ENCODE measurements at places on chromosomes 2 and 18.

- DNase-seq: no peak
Measured at GRCh38 chr2:72636210-72636609, 189.6 kb downstream of the EXOC6B start.

DNA sequence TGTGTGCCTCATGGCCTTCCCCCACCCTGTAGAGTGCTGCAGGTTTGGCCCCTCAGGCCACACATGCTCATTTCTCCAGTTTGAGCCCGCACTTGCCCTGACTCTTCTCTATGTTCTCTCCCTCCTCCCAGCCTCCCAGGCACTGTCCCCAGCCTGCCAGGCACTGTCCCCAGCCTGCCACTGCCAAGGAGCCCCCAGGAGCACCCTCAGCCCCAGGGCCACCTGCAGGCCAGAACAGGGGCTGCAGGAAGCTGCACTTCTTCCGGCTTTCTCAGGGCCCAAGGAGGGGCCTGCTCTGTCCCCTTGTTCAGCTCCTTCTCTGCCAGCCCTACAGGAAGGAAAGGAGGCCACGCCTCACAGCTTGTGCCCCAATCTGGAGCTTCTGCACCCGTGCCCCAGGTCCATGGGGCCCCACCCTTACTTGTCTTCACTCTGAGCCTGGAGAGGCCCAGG is 31.6 kb downstream of the CYP26B1 start:
- no peak for DNase-seq

DNA sequence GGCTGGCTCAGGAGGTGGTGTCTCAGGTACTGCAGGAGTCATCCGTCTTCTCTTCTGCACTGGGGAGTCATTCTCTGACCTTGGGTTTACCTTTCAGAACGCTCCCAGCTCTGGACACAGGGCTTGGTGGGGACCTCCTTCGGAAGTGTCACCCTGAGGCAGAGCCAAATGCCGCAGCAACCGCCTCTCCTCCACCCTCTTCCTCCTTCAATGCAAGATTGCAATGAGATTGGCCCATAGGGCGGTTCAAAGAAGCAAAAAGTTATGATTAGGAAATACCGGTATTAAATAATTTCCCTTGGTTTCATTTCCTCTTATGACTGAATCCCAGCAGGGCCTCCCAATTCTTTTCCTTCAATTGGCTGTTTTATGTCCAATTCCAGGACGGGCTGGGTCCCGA is 178.8 kb downstream of the ACKR3 start:
- DNase-seq: no peak

DNA sequence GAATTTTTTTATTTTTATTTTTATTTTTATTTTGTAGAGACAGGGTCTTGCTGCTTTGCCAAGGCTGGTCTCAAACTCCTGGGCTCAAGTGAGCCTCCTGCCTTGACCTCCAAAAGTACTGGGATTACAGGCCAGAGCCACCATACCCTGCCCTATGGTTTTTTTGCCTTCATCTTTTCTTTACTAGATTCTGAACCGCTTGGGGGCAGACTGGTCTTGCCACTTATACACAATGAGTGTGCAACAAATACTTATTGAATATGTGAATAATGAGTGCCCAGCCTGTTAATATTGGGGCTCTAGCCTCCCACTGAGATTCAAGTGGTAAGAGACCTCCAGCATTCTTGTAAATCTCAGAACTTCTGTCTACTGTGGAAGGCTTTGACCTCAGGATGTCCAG is 3.9 kb downstream of the NCK2 start:
- DNase-seq: no peak

GRCh38 chr2:201460532-201460931 is 9.0 kb downstream of the STRADB start:
- no peak for DNase-seq

GRCh38 chr2:18552351-18553077 is 7.9 kb downstream of the RDH14 start:
- DNase-seq: no peak

DNA sequence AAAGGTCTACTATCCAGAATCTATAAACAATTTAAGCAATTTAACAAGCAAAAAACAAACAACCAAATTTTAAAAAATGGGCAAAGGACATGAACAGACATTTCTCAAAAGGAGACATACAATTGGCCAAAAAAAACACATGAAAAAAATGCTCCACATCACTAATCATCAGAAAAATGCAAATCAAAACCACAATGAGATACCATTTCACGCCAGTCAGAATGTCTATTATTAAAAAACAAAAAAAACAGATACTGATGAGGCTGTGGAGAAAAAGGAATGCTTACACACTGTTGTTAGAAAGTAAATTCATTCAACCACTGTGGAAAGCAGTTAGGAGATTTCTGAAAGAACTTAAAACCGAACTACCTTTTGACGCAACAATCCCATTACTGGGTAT is 66.4 kb upstream of the SESTD1 start:
- DNase-seq: no peak

DNA sequence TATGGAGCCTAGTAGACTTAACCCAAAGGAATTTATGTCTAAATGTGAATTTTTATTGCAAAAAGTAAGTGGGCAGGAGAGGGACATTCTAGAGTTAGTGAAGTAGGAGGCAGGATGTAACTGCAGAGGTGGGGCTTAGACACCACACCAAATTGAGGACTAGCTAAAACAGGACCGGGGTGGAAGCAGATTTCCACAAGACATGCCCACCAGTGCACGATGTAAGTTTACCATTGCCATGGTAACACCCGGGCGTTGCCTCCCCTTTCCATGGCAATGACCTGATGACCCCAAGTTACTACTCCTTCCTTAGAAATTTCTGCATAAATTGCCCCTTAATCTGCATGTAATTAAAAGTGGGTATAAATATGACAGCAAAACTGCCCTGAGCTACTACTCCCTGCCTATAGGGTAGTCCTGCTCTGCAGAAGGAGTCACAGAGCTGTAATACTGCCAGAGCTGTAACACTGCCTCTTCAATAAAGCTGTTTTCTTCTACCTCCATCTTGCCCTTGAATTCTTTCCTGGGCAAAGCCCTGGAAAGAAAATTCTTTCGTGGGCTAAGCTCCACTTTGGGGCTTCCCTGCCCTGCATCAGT is 509.7 kb downstream of the ERBB4 start:
- no peak for DNase-seq

DNA sequence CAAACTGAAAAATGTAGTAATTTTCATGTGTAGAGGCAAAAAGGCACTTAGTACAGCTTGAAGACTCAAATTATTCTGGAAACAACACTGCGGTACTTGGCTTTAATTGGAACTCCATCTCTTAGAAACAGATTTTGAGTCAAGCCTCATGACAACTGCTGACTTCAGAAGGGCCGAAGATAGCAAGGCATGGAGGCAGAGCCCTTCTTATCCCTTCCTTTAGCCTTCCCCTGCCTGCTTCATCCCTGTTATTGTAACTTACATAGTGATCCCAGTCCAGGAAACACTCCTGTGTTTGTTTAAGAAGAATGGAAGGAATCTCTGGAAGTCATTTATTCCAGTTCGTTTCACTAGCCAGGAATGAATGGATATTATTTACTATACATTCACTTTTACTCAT is 110.9 kb upstream of the FAM98A start:
- no peak for DNase-seq

- peak; percentile 21 for DNase-seq
Measured at GRCh38 chr2:31138037-31138962, at the start of gene GALNT14. Gene GALNT14, minus strand, starts transcription at chr2:31138440. Its CDS starts 354 bp downstream, at chr2:31138086.

DNA sequence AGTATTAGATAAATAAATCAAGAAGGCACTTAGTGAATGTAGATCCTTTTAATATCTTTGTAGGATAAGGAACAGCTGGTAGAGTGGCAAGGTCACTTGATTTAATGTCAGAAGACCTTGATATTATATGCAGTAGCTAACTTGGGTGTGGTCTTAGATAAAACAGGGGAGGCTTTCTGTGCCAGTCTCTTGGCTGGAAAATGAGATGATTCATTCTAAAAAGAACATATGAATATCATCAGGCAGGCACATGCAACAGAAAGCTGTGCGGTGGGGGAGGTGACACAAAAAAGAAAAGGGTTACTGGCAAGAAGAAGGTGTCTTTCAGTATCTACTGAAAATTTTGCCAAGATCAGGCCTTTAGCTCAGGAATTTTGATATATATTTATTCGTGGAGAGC is 931.7 kb upstream of the CELF4 start:
- no peak for DNase-seq

GRCh38 chr2:99708231-99708630 is 218.4 kb upstream of the REV1 start:
- no peak for DNase-seq

- DNase-seq: no peak
Measured at GRCh38 chr2:23042216-23042906, 342.6 kb upstream of the KLHL29 start.

DNA sequence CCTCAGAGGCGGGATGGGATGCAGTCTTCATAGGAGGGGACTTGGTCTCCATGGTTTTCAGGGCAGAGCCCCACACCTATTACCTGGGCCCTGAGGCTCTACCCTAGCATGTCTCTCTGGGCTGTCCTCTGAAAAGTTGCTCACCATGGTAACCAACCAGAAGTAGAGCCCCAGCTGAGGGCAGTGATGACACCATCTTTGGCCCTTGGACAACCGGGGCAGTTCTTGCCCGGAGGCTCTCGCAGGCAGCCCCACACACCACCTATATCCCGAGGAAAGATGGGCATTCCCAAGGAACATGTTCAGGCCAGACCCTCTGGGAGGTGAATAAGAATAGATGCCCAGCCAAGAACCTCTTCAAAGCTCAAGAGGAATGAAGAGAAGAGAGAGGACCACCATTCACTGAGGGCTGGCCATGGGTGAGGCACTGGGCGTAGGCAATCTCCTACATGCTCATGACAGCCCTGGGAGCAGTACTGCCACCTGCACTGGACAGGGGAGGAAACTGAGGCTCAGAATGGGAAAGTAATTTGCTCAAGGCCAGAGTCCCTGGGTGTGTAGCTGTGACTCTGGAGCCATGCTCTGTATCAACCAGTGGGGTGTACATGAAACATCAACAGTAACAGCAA is 72.5 kb downstream of the HS1BP3 start:
- DNase-seq: no peak

DNA sequence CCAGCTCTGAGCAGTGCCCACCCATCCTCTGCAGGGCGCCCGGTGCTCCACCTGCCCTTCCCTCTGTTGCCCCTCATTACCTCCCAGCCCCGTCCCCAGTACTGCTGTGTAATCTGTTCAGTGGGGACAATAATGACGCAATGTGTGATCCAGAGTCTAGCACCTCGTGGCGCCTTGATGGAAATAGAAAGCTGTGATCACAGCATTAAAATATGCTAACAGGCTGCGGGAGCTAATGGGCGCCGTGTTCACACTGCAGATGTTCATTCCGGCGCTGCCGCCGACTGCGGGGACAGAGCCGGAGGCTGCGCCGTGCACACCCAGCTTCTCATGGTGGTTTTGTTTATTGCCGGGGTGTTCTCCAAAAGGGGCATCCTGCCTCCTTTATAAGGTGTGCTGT is 235.2 kb downstream of the LDLRAD4 start:
- no peak for DNase-seq

DNA sequence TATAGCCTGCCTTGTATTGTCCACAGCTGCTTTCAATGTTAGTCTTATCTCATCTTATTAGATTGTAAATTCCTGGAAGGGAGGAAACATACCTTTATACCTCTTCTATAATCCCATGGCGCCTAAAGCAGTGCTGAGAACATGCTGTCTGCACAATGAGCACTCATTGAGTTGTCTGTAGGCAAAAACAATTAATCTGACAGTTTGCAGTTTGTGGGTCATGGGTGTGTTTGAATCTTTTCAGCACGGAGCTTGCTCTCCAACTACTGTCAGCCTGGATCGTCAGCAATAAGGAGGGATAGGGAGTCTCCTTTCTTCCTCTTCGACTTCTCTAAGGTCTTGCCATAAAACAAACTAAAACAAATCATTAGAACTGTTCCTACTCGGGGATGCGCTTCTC is 26.5 kb upstream of the GREB1L start:
- DNase-seq: no peak

- no peak for DNase-seq
Measured at GRCh38 chr2:211688196-211688595, 850.4 kb downstream of the ERBB4 start.

GRCh38 chr2:28348149-28348567 is 44.5 kb upstream of the FOSL2 start:
- peak; percentile 40 for DNase-seq

DNA sequence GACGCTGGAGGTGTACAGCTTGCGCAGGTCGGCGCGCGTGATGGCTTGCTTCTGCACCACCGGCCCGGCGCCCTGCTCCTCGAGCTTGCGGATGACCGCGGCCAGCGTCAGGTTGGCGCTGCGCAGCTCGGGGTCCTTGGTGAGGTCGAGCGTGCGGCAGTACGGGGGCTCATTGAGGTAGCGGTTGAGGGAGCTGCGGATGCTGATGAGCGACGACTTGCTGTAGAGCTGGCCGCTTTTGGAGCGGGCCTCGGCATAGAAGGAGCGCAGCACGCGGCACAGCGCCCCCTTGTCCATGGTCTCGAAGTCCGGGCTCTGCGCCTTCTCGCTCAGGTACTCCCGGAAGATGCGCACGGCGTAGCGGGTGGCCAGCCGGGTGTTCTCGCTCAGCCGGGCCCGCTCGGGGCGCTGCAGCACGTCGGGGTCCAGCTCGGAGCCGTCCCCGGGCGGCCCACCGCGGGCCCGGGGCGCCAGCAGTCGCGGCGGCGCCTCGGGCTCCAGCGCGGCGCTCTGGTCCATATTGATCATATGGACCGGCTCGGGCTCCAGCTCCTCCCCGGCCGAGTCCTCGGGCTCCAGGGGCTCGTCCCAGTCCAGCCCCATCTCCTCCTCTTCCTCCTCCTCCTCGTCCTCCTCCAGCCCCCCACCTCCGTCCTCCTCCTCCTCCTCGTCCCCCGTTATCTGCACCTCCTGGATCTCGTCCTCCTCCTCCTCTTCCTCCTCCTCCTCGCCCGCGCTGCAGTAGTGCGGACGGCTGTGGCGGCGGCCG is 523 bp downstream of the KCTD1 start:
- peak; percentile 43 for DNase-seq

DNA sequence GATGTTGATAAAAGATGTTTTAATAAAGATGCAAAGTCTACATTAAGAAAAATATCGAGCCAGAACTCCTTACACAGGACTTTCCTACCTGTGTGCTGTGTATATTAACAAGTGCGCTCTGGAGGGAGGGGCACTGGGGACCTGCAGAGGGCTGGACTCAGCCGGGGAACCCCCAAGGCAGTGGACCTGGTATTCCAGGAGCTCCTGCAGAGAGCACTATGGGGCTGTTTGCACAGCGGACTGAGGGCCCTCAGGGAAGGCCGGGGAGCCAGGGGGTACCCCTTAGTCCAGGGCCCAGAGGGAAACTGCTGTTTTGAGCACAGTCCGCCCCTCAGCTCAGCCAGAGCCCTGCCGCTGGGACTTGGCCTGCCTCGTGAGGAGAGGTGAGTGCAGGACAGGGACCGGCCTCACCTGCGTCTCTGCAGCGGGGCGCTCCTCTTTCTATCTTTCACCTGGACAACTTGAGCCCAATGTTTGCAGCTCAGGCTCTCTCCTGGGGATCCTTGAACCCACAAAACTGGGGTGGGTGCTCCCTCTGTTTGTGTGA is 168.4 kb downstream of the ARL4C start:
- DNase-seq: no peak

DNA sequence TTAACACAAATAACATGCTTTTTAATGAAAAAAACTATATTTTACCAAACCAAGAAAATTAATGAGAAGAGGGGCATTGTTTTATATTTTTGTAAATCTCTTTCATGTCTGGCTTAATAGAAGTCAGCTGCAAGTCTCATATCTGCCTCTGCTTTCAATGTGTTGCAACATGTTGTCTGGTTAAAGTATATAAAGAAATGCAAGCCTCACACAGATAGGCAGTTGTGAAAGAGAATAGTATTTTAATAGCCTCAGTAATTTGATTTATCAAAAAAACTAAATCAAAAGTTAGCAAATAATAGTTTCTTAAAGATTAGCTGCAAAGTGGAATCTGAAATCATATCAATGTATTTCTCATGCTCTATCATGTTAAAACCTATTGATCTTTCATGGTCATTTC is 52.9 kb upstream of the NCOA1 start:
- DNase-seq: no peak
